ENCODE measurements at places on chromosomes 6 and 20. TPM values are rescaled to one million over a fixed set of nuclear protein-coding genes. Genes with fewer than 3 reads are reported as not detected.
A peak's percentile ranks its signal among the peaks of the same experiment; 100 is the strongest.

The RNGTT gene
- total RNA-seq: 12.2 TPM

The C6orf118 gene
- total RNA-seq: not detected

The TMEM239 gene
- not detected for total RNA-seq

The SLC17A1 gene
- not detected for total RNA-seq

The BIRC7 gene
- not detected for total RNA-seq

The PPP1R16B gene
- 4.1 TPM for total RNA-seq

The MPIG6B gene
- total RNA-seq: not detected

The MYB gene
- total RNA-seq: 0.13 TPM

The OOEP gene
- total RNA-seq: not detected

The SOBP gene
- 19.5 TPM for total RNA-seq

The NKX2-4 gene
- not detected for total RNA-seq

DNA sequence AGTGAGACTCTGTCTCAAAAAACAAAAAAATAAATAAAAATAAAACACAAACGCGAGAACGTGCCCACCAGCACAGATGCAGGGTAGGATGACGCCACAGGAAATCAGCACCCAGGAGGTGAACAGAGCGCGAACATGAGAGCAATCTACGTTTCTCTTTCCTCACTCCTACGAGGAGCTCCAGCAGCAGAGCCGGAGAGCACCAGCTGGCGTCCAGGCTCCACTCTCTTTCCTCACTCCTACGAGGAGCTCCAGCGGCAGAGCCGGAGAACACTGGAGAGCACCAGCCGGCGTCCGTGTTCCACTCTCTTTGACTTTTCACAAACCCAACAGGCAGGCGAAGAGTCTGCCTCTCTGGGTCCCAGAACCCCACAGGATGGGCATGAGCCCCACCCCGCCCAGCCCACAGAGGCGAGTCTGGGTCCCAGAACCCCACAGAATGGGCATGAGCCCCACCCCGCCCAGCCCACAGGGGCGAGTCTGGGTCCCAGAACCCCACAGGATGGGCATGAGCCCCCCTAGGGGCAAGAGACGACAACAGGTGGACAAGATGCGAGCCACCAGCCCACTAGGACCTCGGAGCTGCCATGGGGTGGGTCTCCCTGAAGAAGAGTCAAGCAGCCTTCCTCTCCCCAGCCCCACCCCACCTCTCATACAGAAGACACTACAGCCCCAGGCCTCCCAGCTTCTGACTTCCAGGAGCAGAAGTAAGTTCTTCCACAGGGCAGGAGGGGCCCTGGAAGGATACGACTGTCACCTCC is 20.2 kb downstream of the ZBTB46 start:
- H3K27me3 ChIP-seq: no peaks in the 10 kb centered on the region
- ATAC-seq: no peak
- H3K4me1 ChIP-seq: no peaks in the 10 kb centered on the region

GRCh38 chr6:98498866-98499265 is 335.5 kb upstream of the POU3F2 start:
- H3K36me3 ChIP-seq: no peaks in the 10 kb centered on the region
- H3K4me3 ChIP-seq: no peak overlapping the region
- no peak for ATAC-seq
- H3K27ac ChIP-seq: no peak overlapping the region
- H3K27me3 ChIP-seq: no peaks in the 10 kb centered on the region
- H3K4me1 ChIP-seq: no peaks in the 10 kb centered on the region

DNA sequence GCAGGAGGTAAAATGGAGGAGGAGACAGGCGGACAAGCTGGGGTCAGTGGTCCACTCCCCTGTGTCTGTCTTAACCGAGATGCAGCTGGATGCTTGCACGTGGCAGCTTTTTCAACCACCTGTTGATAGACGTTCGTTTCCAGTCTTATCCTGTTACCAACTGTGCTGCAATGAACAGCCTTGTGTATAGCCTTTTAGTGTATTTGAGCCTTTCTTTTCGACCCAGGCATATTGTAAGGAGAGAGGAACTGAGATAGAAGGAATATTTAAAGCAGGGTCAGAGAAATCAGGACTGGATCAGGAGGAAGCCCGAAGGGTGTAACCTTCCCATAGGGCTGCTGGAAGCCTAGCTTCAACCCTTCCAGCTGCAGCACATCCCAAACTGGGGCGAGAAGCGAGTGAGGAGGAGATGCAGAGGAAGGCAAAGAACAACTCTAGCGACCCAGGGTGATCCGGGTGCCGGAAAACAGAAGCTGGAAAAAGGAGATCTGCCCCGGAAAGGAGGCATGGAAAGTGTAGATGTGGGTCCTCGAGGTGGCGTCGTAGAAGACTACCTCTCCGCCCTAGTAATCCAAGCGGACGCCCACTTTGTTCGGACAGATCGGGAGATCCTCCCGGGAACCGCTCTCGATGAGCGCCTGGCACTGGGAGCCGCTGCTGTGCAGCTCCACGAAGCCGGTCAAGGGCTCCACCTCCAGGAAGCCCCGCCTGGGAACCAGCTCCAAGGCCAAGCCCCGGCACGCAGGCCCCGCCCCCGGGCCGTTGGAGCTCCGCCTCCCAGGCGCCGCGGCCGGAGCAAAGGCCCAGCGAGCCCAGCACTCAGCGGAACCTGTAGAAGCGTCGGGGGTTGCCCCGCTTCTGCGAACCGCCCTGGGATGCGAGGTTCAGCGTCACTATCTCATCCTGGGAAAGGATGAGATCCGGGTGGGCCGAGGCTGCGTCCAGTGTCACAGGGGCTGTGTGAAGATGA is 11.2 kb downstream of the TRIM31 start:
- peak overlapping the region; percentile 86 for H3K27ac ChIP-seq
- no peaks in the 10 kb centered on the region for H3K4me1 ChIP-seq
- H3K27me3 ChIP-seq: peaks cover 64% of the 10 kb centered on the region
- ATAC-seq: peak; percentile 95
- H3K4me3 ChIP-seq: no peak overlapping the region

DNA sequence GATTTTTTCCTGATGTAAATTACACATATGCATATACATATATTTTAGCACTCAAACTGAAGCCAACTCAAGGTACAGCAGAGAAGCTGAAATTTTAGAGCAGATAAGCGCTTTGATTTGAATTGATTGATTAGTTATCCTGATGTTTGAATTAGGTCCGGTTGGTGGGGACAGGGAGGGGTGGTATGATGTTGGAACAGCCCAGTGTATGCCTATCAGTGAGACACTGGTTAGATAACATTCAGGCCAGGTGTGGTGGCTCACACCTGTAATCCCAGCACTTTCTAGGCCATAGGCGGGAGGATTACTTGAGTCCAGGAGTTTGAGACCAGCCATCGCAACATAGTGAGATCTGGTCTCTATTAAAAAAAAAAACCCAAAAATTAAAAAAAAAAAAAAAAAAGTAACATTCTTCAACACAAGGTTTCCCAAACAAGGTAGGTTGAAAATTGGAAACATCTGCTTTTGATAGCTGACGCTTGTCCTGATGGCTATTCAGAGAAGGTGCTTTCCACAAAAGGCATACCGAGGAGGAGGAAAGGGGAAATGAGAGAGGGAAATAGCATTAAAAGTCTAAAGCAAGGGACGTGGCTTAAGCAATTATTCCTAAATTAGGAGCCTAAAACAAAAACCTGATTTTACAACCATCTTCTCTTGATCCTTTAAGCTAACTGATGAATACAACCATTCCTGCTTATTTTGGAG is 288.4 kb upstream of the JARID2 start:
- H3K4me1 ChIP-seq: no peaks in the 10 kb centered on the region
- no peaks in the 10 kb centered on the region for H3K36me3 ChIP-seq
- H3K4me3 ChIP-seq: no peak overlapping the region
- no peak overlapping the region for H3K27ac ChIP-seq
- H3K27me3 ChIP-seq: no peaks in the 10 kb centered on the region

DNA sequence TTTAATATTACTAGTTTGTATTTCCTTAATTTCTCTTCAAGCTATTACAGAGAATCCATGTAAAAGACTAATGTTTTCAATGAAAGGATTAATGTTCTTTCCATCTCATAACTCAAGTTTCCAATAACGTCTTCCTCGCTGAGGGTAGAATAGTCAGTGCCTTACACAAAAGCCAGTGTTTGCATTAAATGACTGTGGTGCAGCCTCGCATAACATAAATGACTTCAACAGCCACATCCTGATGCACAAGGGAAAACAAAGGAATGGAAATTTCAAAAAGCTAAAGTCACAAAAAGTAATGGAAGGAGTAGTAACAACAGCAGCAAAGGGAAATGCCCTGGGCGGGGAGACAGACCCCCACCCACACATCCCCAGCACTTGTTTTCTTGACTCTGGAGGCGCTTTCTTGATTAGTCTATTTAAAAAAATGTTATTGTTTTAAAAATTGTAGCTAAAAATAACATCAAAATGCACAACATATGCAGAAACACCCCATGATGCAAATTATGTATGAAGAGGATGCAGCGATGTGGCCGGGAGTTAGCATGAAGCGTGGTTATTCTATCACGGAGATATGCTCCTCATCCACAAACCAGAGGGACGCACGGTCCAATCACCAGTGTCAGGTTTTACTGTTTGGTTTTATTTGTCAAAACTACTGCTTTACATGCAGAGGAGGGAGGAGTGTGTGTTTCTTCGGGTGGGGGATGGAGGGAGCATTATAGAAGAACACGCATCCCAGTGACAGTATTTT is 228.6 kb downstream of the GMPR start:
- H3K27ac ChIP-seq: no peak overlapping the region
- no peak overlapping the region for H3K4me3 ChIP-seq
- H3K36me3 ChIP-seq: no peaks in the 10 kb centered on the region
- H3K4me1 ChIP-seq: no peaks in the 10 kb centered on the region
- ATAC-seq: no peak

- peak overlapping the region; percentile 89 for H3K27ac ChIP-seq
- H3K36me3 ChIP-seq: no peaks in the 10 kb centered on the region
- H3K4me1 ChIP-seq: no peaks in the 10 kb centered on the region
- ATAC-seq: no peak
These were observed 10.6 kb upstream of the SERINC3 start for GRCh38 chr20:44532259-44532980.

GRCh38 chr6:33156561-33156960 is 35.7 kb downstream of the COL11A2 start:
- H3K4me3 ChIP-seq: no peak overlapping the region
- H3K27ac ChIP-seq: no peak overlapping the region
- peaks cover 14% of the 10 kb centered on the region for H3K4me1 ChIP-seq
- H3K27me3 ChIP-seq: peaks cover 9% of the 10 kb centered on the region
- no peaks in the 10 kb centered on the region for H3K36me3 ChIP-seq

- H3K27me3 ChIP-seq: peaks cover 3% of the 10 kb centered on the region
- no peaks in the 10 kb centered on the region for H3K4me1 ChIP-seq
- H3K27ac ChIP-seq: no peak overlapping the region
- no peak for ATAC-seq
- H3K36me3 ChIP-seq: no peaks in the 10 kb centered on the region
- H3K4me3 ChIP-seq: no peak overlapping the region
These were observed 900.1 kb upstream of the SLC35B3 start for GRCh38 chr6:9335431-9335830.

DNA sequence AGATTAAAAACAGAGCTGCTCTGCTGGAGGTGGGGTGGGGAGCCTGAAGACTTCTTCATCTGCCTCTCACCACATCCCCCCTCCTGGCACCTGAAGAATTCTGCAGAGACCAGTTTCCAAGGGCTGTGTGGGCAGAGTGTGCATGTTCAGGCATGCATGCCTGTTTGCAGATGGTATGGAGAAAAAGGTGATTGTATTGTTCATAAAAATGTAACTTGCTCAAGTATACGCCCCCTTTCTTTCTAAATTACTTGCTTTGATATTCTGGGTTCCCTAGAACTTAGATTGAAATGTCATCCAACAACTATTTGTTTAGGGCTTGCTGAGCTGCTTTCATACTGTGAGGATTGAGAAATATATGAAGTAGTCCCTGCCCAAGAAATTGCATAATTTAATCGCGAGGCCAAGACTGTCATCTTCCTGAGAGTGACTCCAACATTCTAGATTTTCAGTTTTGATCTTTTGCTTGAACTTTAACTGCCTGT is 83.6 kb downstream of the LCA5 start:
- no peaks in the 10 kb centered on the region for H3K4me1 ChIP-seq
- H3K36me3 ChIP-seq: no peaks in the 10 kb centered on the region
- H3K4me3 ChIP-seq: no peak overlapping the region
- ATAC-seq: peak; percentile 81

DNA sequence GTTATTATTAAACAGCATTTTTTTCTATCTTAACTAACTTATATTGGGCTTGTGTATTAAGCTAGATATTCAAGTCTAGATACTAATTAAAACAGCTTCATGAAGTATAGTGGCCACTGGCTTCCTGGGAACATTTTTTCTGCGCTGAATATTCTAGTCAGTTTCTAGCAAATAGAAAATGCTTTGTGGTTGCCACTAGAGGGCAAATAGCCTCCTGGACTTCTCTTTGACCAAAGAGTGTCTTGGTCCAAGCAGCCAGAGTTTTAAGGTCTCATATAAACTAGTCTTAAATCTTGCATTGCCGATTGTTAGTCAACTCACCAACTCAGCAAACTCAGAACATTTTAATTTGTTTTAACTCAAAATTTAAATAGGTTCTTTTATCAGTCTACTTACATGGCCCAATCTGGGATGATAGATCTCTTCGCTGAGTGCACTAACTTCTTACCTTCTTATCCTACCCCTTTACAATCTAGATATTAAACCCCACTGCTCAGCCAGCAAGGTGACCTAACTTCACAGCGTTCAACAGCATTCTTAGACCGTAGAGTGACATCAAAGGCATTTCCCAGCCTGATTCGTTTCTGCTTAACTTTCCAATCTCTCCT is 24.6 kb upstream of the ID4 start:
- H3K36me3 ChIP-seq: no peaks in the 10 kb centered on the region
- H3K4me1 ChIP-seq: no peaks in the 10 kb centered on the region
- no peak overlapping the region for H3K4me3 ChIP-seq

GRCh38 chr6:156416391-156416790 is 360.8 kb upstream of the ARID1B start:
- no peak overlapping the region for H3K27ac ChIP-seq
- no peaks in the 10 kb centered on the region for H3K27me3 ChIP-seq
- no peak overlapping the region for H3K4me3 ChIP-seq
- no peak for ATAC-seq
- H3K4me1 ChIP-seq: no peaks in the 10 kb centered on the region

GRCh38 chr6:52495922-52496321 is 75.8 kb downstream of the EFHC1 start:
- no peaks in the 10 kb centered on the region for H3K27me3 ChIP-seq
- H3K4me1 ChIP-seq: no peaks in the 10 kb centered on the region
- no peak for ATAC-seq
- no peak overlapping the region for H3K4me3 ChIP-seq

GRCh38 chr20:42963796-42964195 is 225.9 kb downstream of the PTPRT start:
- H3K27me3 ChIP-seq: peaks cover 3% of the 10 kb centered on the region
- no peaks in the 10 kb centered on the region for H3K4me1 ChIP-seq
- no peaks in the 10 kb centered on the region for H3K36me3 ChIP-seq
- no peak overlapping the region for H3K4me3 ChIP-seq
- no peak overlapping the region for H3K27ac ChIP-seq
- no peak for ATAC-seq

GRCh38 chr6:106026748-106027715 is 59.1 kb upstream of the PRDM1 start:
- no peak for ATAC-seq
- no peaks in the 10 kb centered on the region for H3K36me3 ChIP-seq
- no peak overlapping the region for H3K4me3 ChIP-seq
- H3K27me3 ChIP-seq: peaks cover 21% of the 10 kb centered on the region
